ENCODE measurements at places on chromosomes 16 and 17.

DNA sequence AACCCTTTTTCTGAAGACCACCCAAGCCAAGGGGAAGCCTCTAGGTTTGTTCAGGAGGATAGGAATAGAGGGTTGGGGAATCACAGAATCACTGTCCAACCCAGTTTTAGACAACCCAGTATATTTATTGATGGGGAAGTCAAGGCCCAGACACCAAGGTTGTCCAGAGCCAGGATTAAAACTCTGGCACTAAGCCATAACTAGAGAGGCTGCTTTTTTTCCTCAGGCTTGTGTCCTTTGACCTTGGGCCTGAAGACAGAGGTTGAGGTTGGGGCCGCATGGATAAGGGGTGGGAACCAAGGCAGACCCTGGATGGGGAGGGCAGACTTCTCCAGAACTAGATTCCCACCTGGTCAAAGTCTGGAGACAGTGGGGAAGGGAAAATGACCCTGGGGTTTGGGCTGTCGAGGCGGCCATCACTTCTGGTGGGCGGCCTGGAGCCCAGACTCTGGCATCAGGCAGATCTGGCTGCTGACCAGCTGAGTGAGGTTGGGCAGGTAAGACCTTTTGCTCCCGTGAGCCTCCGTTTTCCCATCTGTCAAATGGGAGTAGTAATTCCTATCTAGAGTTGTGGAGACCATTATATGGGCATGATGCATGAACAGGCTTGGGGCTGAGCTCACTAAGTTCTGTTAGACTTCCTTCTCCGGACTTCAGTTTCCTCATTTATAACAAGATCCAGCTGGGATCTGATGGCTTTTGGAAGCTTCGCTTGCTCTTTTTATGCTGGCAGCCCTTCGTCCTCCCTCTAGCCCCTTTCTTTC, 17.9 kb downstream of the IGFBP4 start:
- DNase-seq = no peak

GRCh38 chr16:31084584-31085302, 4.0 kb downstream of the PRSS53 start:
- DNase-seq = no peak

GRCh38 chr16:1045993-1046911, 26.3 kb upstream of the SSTR5 start:
- no peak for DNase-seq

DNA sequence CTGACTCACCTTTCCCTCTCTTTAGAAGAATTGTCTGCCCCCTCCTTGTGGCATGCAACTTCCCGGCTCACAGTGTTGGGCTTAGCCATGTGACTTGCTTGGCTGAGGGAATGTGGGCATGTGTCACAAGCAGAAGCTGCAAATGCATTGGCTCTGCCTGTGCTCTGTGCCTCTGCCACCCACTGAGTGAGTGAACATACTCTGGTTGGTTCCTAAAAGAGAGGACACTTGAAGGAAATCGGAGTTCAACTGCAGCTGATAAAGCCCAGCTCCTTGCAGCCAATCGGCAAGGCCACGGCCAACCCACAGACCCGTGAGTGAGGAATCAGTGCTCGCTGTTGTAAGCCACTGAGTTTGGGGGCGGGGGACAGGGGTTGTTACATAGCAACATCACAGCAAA, 10.9 kb upstream of the GINS2 start:
- DNase-seq = no peak

- DNase-seq = no peak
These were observed 7.2 kb downstream of the OMG start for GRCh38 chr17:31289790-31290189.

- DNase-seq = no peak
These were observed 22.3 kb upstream of the CDC6 start for GRCh38 chr17:40265337-40265736.

Measured in stimulated activated CD8-positive, alpha-beta memory T cell treated with anti-CD3 and anti-CD28 coated beads, Interleukin-4, amount 100 ng/mL, for 4 hours (primary cell).